Endothelial cell (in vitro differentiated cells): ENCODE measurements at places on chromosomes 1 and 21. TPM values are rescaled to one million over a fixed set of nuclear protein-coding genes. Genes with fewer than 3 reads are reported as not detected.

Gene DCST1
- not detected for total RNA-seq

Gene RGS18
- not detected for total RNA-seq

Gene SYCP1
- not detected for total RNA-seq

Gene LY9
- not detected for total RNA-seq

Gene ADAMTS5
- 0.33 TPM for total RNA-seq

Gene MX2
- total RNA-seq = 5.4 TPM

Gene SELE
- total RNA-seq = 14.3 TPM

Gene RNF186
- not detected for total RNA-seq

Gene GBP6
- 0.26 TPM for total RNA-seq

Gene FAM89A
- total RNA-seq = 48.0 TPM

Gene NID1
- total RNA-seq = 186 TPM

Gene MAP3K7CL
- total RNA-seq = 1.0 TPM

Gene PROX1
- 7.2 TPM for total RNA-seq

Gene PTBP2
- total RNA-seq = 29.7 TPM

Gene ITLN1
- total RNA-seq = not detected

Gene CLCA1
- not detected for total RNA-seq

Gene SPRR2A
- not detected for total RNA-seq

Gene TMEM240
- total RNA-seq = 6.6 TPM

Gene GBP1
- total RNA-seq = 9.9 TPM

Gene SRGAP2C
- total RNA-seq = 72.5 TPM

Gene FAM163A
- total RNA-seq = not detected

Gene OLFML2B
- total RNA-seq = 0.85 TPM

Gene OPTC
- total RNA-seq = 0.36 TPM

Gene CELA3A
- not detected for total RNA-seq

Gene TP73
- total RNA-seq = not detected

Gene MYOM3
- 0.59 TPM for total RNA-seq

Gene FCRL1
- not detected for total RNA-seq

Gene HSPA6
- total RNA-seq = not detected

Gene AVPR1B
- total RNA-seq = not detected

Gene BECN2
- total RNA-seq = not detected

Gene OVAAL
- total RNA-seq = not detected

Gene CYP4A22
- not detected for total RNA-seq

Gene GNG12
- total RNA-seq = 26.2 TPM
